SIG-M5 (cell line): ENCODE measurements at places on chromosomes 1 and 21.

DNA sequence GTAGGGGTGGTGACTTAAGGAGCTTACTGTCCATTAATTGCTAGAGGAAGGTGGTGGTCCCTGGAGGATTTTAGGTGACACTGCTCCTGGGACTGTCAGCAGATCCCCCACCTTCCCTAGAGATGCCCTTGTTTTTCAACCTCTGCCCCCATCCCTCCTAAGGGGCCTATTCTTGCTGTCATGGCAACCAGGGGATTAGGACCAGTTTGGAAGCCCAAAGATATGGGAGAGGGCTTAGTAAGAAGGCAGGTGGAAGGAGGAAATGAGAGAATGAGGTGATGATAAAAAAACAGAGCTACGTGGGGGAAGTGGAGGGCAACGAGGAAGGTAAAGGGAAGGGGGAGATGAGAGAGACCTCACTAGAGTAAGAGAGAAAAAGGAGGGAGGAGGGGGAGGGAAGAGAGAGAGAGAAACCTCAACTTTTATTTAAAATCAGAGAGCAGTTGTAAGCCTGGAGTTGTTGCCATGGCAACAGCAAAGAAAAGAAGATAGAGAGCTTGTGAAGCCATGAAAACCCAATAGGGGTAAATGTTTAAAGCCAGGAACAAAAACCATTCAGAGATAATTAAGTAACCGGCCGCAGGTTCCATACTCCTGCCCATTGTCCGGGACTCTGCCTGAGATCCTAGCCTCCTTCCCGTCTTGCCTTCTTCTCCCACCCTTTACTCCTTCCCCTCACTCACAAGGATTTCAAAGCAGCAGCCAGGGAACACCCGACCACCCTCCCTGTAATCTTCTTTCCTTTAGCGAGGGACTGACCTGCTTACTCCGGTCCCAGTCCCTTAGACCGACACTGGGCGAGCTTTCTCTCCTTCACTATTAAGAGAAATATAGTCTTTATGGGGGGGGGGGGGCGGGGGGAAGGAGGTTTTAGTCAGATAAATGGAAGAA lies 20.6 kb downstream of the KIRREL1 start:
- no peak for DNase-seq

GRCh38 chr21:17597680-17598079 lies 15.0 kb downstream of the BTG3 start:
- DNase-seq = no peak

DNA sequence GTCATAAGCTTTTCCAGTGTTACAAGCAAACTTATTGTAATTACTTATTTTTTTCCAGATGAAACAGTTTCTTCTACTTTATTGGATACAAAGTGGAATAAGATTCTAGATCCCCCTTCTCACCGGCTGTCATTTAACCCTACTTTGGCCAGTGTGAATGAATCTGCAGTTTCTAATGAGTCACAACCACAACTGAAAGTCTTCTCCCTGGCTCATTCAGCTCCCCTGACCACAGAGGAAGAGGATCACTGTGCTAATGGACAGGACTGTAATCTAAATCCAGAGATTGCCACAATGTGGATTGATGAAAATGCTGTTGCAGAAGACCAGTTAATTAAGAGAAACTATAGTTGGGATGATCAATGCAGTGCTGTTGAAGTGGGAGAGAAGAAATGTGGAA lies 95.5 kb downstream of the ZFYVE9 start:
- DNase-seq = no peak

GRCh38 chr1:170518965-170519364 lies 13.0 kb upstream of the GORAB start:
- no peak for DNase-seq

- DNase-seq = no peak
Observed at GRCh38 chr1:231913493-231913892, 286.9 kb downstream of the DISC1 start.

- no peak for DNase-seq
Observed at GRCh38 chr1:156140879-156141707, 12.3 kb upstream of the SEMA4A start.

- DNase-seq = no peak
Observed at GRCh38 chr1:38826262-38826661, 33.3 kb downstream of the RRAGC start.

DNA sequence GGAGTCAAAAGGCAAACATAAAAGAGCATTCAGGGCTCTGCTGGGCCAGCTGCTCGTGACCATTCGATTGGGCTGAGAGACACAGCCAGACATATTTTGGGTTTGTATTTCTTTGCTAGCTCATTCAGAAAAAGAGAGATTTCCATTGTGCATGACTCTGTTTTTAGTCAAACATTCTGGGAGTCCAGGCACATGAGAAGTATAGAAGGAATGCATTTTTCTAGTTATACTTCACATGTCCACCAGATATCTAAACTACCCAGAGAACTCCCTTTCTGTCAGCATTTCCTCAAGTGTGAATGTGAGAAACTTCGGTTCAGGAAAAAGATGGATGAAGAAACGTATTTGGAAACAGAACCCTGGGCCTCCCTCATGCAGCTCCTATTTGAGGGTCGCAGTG lies 6.3 kb upstream of the KCNE1 start:
- no peak for DNase-seq

- no peak for DNase-seq
Observed at GRCh38 chr1:198798923-198799386, 160.1 kb downstream of the PTPRC start.

GRCh38 chr1:230627767-230628166 lies 14.5 kb upstream of the COG2 start:
- no peak for DNase-seq

DNA sequence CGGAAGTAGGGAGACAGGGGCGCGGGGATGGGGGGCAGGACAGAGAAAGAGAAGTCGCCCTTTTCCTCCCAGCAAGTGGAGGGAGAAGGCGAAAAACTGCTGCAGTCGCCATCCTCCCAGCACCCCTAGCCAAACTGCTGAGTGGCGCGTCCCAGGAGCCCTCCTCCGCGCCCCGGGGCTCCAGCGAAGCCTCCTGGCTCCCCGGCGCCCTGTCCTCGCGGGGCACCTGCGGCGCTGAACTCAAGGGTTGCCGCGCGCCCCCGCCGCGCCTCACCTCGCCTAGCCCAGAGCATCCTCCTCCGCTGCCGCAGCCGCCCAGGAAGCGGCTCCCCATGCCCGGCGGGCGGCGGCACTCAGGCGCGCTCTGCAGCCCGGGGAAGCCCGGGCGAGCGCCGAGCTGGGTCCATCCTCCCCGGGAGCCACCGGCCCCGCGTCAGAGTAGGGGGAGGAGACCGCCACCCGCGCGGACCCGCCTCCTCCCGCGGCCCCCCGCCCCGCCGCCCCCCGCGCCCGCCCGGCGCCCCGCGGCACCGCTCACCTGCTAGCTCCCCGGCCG lies at the start of gene DAB1:
DAB1 (minus strand) TSS at position 405 of the 556 bp plus-strand sequence. CDS start 133,030 bp downstream, outside the sequence.
- DNase-seq = no peak

GRCh38 chr1:15994590-15995351 lies 9.3 kb upstream of the SRARP start:
- DNase-seq = no peak

DNA sequence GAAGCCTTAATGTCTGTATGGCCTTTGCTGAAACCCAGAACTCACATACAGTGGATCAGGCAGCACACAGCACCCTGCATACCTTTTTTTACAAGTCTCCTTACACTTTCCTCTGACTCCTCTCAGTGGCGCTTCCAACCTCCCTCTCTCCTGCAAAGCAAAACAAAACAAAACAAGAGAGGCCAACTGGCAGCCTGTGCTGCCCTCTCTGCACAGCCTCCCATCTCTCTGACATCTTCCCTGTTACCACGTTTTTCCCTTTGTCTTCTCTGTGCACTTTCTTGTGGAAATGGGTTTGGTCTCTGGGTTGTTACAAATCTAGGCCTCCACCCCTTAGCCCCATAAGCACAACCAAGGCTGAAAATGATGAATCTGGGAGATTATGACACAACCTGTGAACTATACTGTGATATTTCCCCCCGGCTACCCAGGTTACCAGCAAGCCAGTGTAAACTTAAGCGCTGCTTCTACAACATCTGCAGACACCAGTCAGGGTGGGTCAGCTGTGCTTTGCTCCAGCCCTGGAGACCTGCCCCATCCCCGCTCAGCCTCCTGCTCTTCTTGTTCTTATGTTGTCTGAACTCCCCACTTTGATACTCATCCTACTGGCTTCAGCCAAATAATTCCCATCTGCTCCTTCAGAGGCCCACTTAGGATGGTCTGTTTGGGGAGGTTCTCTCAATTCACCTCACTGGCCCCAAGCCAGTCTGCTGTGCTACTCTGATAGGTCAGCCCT lies 54.9 kb upstream of the FMOD start:
- DNase-seq = no peak

- no peak for DNase-seq
Observed at GRCh38 chr1:43651188-43651587, 1.2 kb downstream of the KDM4A start.

DNA sequence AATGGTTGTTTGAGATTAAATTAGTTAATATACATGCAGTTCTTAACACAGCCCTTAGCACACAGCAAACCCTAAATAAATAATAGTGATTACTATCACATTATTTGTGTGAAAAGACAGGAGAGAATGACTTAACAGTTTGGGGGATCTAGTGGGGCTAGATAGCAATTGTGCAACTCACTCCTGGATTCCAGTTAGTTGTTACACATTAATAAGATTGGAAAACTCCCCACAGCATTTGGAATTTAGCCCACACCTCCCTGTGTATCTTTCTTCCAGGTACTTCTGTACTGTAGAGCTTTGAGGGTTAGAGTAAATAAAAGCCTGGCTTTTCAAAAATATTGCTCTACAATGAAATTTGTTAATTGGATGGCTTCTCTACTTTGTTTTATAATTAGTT lies 93.2 kb downstream of the KCTD3 start:
- DNase-seq = no peak

DNA sequence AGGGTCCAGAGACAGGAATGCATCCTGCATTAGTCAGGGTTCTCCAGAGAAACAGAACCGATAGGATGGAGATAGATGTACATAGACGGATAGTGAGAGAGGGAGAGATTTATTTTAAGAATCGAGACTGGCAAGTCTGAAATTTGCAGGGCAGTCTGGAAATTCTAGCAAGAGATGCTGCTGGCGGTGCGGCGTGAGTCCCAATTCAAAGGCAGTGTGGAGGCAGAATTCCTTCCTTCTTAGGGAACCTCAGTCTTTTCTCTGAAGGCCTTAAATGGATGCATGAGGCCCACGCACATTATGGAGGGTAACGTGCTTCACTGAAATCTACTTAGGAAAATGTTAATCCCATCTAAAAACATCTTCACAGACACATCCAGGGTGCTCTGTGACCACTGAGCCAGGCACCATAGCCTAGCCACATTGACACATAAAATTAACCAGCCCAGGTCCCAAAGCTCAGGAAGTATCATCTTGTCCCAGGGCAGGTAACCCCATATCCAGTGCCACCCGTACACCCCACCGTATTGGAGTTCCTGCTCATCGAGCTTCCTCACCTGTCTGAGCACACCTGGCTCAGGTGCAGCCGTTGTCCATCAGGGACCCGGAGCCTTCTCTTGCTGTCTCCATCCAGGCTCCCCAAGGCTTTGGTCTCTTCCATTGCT lies 9.7 kb upstream of the PKNOX1 start:
- no peak for DNase-seq

DNA sequence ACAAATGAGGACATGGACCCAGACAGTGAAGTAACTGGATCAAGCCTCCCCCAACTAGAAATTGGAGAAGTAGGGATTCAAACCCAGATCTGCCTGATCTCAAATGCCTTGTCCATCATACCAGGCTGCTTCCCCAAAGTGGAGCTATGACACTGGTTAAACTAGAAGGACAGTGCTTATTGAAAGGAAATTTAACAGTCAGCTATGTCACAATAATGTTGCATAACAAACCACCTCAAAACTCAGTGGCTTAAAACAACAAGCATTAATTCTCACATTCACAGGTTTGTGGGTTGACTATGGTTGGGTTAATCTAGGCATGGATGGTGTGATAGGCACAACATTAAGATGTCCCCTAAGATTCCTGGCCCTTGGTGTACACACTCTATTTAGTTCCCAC lies 107.1 kb downstream of the TAS1R2 start:
- no peak for DNase-seq

DNA sequence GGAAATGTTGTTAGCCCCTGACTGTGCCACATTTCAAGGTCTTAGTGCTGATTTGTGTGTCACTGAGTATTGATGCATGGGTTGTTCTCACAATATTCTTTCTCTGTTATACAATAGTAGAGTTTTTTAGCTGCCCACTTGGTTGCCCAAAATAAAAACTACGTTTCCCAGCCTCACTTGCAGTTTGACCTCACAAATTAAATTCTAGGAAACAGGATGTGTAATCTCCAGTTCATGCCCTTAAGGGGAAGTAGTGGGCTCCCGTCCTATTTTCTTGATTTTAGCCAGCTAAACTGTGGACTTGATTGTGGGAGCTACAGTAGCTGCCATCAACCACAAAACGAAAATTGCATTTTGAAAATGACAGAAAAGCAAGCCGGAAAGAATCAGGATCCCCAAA lies 27.3 kb upstream of the LAMC1 start:
- no peak for DNase-seq

DNA sequence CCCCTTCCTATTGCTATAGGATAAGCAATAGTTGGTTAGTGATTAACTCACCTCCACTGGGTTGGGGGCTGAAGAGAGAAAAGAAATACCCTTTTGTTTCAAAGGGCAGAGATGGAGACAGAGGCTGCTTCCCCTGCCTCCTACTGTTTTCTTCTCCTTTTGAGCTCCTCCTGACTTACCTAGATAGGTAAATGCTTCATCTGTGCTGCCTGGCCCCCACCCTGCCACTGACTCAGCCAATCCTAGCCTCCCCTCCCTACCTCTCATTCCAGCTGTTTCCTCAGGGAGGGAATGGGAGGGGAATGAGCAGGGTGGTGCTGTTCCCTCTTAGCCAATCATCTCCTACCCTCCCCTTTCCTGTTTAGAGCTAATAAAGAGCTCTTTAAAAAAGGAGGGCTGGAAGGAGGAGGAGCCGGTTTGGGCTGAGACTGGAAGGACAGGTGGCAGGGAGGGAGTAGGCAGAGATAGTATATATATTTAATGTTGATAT lies at the start of gene C1orf116:
C1orf116 (minus strand) TSS at position 229 of the 490 bp plus-strand sequence. CDS start 5,158 bp downstream, outside the sequence.
- DNase-seq = no peak

GRCh38 chr1:55179177-55179835 lies 35.9 kb downstream of the USP24 start:
- DNase-seq = peak; percentile 44

DNA sequence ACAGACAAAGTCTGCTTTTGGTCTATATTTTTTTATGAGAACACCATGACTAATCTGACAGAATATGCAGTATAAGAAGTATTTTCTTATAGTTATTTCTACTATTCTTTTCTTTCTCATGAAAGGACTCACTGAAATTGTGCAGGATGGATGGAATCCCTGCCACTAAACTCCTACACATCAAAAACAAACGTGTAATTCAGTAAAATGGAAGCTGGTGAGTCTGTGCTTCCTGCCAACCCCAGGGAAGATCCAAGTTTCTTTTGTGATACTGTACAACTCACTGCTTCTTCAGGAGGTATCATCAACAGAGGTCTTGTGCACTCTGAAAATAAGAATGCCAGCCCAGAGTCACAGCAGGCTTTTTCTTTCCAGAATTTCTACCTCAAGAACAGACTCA lies 241.2 kb downstream of the MRPL39 start:
- no peak for DNase-seq

DNA sequence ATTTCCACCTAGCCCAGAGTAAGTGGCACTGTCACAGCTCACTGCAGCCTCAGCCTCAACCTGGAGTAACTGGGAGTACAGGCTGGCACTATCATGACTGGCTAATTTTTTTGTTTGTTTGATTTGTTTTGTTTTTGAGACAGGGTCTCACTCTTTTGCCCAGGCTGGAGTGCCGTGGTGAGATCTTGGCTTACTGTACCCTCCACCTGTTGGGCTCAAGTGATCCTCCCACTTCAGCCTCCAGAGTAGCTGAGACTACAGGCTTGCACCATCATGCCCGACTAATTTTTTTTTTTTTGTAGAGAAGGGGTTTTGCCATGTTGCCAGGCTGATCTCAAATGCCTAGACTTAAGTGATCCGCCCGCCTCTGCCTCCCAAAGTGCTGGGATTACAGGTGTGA lies 2.5 kb downstream of the UCK2 start:
- DNase-seq = no peak
